Activated CD8-positive, alpha-beta memory T cell treated with anti-CD3 and anti-CD28 coated beads, Interleukin-2, amount 50 U/mL, for 48 hours (primary cell): ENCODE measurements at places on chromosomes 3 and 15.

DNA sequence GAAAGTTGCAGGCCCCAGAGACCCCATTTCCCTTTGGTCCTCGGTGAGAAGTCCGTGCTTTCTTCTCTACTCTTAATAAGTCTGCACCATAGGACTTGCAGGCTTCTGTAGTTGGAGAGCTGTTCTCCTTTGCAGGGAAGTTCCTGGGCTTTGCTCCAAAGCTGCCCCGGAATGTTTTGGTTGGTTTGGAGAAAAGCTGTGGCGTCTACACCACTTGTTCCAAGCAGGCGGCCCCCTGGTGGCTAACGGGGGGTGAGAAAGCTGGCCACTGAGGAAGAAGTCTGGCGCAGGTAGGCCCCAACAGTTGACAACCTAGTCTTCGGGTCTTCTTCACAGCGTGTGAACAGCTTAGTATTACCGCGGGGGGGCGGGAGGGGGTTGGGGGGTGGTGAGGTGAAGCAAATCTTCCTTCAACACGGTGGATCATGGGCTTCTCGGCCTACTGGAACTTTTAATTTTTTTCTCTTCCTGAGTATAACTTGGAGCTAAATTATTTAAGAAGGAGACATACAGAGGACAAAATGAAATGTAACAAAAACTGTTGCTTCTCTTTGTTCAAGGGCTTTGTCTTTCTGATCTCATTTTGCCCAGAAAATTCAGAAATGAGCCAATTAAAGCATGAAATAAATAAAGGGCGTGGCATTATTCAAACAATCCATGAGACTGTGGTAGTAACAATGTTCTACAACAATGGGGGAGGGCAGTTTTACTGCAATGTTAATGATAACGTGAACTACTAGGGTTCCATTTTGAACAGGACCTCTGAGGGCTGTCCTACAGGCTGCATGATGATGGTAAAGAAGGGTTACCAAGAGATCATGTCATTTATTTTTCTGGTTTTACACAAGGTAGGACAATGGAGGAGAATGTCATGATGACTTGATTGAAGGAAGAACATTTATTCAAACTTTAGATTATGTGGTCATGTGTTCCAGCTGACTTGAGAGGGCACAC is 2.2 kb upstream of the THRB start:
- DNase-seq = no peak

- DNase-seq = no peak
Observed at GRCh38 chr3:158936530-158937113, 134.8 kb downstream of the MFSD1 start.

GRCh38 chr3:16182183-16182582 is 7.7 kb downstream of the GALNT15 start:
- no peak for DNase-seq

DNA sequence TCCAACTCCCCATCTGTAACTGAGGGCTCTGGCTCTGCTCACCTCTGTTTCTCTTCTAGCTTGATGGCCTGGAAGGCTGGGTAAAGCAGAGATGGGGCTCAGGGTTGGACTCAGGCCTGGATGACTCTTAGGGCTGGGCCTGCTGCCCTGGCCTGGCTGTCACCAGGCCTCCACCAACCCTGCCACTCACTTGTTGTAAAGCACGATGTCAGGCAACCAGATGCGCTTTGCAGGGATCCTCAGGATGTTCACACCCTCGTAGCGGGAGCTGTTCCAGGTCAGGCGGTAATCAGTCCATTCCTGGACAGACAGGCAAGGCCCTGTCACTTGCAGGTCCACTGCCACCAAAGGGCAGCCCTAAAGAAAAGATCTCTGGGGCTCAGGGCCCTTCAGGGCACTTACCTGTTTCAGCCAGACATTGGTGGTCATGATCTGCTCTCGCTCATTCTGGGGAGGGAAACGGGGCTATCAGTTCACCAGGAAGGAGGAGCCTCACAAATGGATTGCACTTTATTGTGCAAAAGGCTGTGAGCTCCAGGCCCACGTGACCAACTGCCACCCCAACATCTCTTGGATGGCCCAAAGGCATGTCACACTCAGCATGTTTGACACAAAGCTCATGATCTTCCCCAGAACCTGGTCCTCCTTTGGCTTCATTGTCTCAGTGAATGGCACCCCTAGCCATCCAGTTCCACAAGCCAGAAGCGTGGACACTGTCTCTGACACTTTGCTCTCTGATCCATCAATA is 9.9 kb downstream of the CHRNB4 start:
- DNase-seq = no peak

GRCh38 chr3:72485641-72486040 is 362.6 kb downstream of the SHQ1 start:
- no peak for DNase-seq

- DNase-seq = no peak
Observed at GRCh38 chr3:167821248-167821805, 85.8 kb downstream of the SERPINI1 start.
